ENCODE measurements at places on chromosomes 6 and 20.

DNA sequence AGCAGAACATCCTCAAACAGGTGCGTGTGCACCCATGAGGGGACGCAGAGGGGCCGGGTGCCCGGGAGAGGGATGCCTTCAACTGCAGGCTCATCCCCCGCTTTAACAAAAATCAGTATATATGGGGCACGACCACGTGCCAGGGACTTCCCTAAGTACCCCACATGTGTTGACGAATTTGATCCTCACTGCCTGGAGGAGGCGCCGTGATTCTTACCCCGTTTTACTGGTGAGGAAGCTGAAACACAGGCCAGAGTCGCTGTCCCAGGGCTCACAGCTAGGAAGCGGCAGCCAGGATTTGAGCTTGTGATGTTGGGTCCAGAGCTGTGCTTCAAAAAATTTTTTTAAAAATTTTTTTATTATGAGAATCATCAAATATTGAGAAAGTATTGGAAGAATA is 44.8 kb downstream of the ITPR3 start:
- no peak for DNase-seq

- no peak for DNase-seq
These were observed 53.3 kb downstream of the ISM1 start for GRCh38 chr20:13274275-13274861.

DNA sequence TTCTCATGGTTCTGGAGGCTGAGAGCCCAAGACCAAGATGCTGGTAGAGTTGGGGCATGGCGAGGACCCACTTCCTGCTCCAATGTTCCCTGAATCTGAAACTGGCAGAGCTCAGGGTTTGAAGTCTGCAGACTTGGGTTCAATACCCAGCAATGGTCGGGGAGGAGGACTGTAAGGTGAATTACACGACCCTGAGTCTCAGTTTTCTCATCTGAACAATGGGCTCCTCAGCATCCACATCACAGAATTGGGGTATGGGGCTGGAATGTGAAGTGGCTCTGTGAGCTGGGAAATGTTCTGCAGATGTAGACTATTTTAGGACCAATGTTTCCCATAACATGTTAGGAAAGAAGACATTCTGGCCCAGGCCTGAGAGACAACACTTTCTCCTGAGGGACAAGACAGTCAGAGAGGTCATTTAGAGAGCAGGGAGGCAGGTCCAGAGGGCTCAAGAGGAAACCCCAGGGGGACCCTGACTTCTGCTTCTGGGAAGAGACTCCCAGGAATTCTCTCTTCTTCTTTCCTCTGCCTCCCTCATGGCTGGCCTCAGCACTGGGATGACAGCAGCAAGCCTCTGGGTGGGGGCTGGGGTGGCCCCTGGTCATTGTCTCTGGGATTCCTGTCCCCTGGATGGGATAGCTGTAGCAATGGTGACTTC is 141.3 kb upstream of the PMEPA1 start:
- no peak for DNase-seq

DNA sequence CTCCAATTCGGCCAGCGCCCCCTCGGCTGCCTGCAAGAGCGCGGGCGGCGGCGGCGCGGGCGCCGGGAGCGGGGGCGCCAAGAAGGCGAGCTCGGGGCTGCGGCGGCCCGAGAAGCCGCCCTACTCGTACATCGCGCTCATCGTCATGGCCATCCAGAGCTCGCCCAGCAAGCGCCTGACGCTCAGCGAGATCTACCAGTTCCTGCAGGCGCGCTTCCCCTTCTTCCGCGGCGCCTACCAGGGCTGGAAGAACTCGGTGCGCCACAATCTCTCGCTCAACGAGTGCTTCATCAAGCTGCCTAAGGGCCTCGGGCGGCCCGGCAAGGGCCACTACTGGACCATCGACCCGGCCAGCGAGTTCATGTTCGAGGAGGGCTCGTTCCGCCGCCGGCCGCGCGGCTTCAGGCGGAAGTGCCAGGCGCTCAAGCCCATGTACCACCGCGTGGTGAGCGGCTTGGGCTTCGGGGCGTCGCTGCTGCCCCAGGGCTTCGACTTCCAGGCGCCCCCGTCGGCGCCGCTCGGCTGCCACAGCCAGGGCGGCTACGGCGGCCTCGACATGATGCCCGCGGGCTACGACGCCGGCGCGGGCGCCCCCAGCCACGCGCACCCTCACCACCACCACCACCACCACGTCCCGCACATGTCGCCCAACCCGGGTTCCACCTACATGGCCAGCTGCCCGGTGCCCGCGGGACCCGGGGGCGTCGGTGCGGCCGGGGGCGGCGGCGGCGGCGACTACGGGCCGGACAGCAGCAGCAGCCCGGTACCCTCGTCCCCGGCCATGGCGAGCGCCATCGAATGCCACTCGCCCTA is 963 bp downstream of the FOXF2 start:
- DNase-seq: no peak

GRCh38 chr20:13930281-13930680 is 60.1 kb downstream of the SEL1L2 start:
- no peak for DNase-seq

DNA sequence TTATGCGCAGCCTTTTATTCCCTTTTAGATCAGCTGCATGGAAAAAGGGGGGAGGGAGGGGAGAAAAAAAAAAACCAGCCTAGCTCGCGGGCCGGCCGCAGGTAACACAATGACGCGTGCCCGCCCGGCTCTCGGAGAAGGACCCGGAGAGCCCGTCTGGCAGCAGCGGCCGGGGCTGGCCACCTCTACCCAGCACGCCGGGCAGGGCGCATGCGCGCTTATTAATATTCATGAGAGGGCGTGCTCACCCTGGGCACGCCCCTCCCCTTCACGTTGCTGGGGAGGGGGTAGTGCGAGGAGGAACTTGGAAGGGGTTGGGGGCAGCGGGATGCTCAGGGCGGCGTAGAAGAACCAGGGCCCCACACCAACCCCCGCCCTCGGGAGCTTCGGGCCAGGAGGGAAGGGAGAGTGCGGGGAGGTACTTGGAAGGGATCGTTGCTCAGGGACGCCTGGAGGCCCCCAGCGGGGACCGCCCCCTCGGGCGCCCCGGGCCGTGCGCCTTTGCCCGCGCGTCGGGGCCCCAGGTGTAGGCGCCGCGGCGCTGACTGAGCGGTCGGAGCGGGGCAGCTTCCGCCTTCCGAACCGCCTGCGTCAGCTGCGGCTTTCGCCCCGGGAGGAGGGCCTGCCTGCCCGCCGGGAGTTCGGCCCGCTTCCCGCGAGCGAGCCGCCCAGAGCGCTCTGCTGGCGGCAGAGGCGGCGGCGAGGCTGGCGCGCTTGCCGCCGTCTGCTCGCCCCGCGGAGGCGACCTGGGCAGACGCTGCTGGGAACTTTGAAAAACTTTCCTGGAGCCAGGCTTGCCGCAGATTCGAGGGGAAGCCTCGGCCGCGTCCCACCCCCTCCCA is at the start of gene JAG1:
TSS of gene JAG1 (minus strand) at position 158 of the 842 bp plus-strand sequence. CDS start 469 bp downstream, outside the sequence.
- DNase-seq: no peak

DNA sequence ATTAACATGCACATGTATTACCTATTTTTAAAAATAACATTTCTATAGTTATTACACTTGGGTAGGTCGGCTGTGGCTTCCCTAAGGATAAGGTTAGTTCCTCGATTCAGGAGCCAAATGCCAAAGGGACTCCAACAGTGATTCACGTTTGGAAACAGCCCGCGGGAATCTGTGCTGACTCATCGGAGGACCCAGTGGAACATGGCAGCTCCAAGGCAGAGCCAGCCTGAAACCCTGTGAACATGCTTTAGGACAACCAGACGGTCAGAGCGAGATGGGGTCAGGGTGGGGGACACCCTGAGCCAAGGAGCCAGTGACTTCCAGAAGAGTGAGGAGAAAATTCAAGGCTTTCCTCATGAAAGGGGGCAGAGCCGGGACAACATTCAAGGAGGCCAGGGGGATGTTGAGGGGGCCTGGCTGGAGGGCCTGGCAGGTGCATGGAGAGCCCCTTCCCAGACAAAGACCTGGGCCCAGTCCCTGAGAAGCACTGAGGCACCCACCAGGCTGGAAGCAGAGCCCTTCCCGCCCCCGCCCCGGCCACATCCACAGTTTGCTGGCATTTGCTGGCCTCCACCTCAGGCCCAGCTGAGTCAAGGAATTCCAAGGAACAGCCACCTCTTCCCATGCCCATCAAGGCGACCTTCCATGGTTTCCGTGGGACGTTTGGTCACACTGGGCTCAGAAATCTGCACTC is 133.2 kb downstream of the SNX5 start:
- DNase-seq: no peak

GRCh38 chr6:21754891-21755290 is 161.3 kb downstream of the SOX4 start:
- DNase-seq: no peak

DNA sequence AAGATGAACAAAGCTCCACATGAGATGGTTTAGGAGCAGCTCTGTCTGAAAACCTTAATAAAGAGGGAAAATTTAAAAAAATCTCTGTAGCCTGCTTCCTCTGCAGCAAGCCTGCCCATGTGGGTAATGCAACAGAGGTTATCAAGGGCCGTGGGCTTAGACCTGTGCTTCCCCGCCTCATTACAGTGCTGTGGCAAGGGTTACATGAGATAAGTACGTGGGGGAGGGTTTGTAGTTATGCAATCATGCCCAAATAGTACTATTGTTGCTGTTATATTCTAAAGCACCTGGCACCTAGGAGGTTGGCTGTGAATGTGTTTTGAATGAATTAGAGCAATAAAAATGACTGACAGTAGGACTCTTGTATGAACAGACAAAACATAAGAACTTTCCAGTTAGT is 68.3 kb downstream of the PKHD1 start:
- no peak for DNase-seq

DNA sequence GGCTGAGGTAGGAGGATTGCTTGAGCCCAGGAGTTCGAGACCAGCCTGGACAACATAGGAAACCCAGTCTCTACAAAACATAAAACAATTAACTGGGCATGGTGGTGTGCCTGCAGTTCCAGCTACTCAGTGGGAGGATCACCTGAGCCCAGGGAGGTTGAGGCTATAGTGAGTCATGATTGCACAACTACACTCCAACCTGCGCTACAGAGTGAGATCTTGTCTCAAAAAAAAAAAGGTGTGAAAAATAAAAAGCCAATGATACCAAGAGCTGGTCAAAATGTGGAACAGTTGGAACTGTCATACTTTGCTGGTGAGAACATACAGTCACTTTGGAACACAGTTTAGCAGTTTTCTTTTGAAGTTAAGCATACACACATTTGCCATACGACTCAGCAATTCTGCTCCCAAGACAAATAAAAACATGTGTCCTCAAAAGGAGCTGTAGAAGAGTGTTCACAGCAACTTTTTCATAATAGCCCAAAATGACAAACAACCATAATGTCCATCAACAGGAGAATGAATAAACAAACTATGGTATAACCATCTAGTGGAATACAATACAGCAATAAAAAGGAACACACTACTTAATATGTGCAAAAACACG is 21.6 kb upstream of the FKBP5 start:
- DNase-seq: no peak

DNA sequence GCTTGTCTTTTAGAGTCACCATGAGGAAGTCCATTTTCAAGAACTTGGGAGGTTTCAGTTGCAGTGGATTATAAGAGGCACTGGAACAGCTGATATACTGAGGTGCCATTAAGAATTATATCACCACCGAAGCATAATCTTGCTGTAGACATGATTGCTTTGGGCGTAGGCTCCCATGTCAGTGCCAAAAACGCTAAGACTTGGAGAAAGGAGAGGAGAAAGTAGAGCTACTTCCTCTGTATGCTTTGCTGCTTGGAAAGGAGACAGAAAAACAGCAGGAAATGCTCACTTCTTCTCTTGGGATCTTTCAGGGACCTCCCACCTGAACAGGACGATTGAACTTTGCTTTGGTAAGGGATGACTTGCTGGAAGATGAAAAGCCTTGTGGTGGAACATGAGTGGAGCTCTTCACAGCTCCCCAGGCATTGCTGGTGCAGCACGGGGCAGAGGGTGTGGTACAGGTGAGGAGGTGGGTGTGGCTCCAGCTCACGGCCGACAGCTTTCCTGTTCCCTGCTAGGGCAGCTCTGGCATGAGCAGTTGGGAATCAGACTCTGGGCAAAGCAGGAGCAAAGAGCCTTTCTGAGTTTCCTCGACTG is 190.4 kb upstream of the JAG1 start:
- DNase-seq: no peak

DNA sequence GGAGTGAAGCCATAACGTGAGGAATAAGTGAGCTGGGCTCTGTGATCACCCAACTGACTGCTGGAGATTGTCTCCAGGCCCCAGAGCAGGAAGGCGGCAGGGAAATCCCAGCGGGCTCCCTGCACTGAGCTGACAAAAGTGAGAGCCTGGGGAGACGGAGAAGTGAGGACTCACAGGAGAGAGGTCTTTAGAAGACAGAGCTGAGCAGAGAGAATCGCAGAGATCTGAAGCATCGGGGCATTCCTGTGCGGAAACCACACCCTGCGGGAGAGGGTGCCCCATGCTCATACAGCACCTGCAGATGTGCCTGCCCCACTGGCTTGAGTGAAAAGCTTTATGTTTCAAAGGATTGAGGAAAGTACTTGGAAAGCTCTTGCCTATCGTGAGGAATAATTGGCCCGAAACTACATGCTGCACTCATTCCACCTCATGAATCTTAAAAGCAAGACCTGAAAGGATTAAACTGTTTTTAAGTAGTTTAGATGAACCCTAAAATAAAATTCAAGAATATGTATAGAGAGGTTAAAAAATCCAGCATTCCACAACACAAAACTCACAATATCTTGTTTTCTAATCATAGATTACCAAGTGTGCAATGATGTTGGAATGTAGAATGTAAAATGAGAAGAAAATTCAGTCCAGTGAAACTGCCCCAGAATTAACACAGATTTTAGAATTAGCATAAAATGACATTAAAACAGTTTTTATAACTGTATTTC is 17.7 kb upstream of the THBS2 start:
- no peak for DNase-seq

- no peak for DNase-seq
These were observed 163.9 kb downstream of the FAXC start for GRCh38 chr6:99185525-99185924.

DNA sequence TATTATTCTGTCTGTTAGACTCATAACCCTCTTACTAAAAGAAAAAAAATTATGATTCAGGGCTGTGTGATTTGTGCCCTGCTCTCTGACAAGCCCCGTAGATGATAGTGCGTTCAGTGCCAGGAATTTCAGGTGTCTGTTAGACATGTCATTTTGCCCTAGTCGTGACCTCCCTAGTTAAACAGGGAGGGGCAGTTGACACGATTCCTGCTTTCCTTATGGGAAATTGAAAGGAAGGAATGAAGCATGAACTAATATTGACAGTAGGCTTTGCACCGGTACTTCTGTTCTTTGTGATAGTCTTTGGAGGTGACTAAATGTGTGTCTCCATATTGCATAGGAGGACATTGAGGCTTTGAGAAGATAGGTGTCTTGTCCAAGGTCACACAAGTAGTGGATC is 26.3 kb downstream of the RPRD1B start:
- DNase-seq: no peak

DNA sequence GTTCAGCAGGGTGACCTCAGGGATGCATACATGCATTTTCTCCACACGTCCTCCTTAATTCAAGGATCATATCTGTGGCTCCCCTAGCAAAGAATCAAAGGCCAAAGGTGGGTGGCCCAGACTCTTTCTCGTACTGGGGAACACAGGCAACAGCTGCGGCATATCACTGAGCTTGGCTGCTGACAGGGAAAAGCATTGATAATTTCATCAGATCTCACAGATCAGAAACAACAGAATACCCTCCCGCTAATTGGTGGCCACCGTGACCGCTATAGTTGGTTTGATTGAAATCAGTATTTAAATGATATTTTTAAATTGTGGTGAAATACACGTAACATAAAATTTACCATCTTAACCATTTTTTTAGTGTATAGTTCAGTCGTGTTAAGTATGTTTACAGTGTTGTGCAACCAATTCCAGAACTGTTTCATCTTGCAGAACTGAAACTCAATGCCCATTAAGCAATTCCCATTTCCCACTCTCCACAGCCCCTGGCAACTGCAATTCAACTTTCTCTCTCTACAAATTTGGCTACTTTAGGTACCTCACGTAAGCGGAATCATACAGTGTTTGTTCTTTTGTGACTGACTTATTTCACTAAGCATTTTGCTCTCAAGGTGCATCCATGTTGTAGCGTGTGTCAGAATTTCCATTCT is 74.7 kb upstream of the TMEM170B start:
- DNase-seq: no peak
